ENCODE measurements at places on chromosomes 6 and 20.

- peak; percentile 48 for DNase-seq
Measured at GRCh38 chr6:49269190-49269589, 193.9 kb downstream of the MMUT start.

DNA sequence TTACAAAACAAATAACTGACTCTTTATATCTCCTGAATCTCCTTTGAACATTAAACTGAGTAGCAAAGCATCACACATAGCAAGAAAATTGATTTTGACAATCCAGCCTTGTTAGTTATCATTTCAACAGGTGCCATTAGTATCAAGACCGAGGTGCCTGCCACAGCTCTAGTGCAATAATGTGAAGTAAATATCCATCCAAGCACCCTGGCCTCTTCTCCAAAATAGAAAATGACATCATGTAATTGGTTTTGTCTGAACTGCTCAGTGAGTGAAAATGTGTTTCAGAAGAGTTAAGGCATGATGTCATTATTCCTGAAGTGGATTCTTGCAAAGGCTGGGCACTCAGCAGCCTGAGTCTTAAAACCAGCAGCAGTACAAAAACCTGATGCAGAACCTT lies 341.4 kb downstream of the PLCB1 start:
- peak; percentile 13 for DNase-seq

- no peak for DNase-seq
Measured at GRCh38 chr6:19524366-19525186, 312.6 kb upstream of the ID4 start.

- DNase-seq: no peak
Measured at GRCh38 chr6:30707281-30707850, 9.7 kb downstream of the MDC1 start.

DNA sequence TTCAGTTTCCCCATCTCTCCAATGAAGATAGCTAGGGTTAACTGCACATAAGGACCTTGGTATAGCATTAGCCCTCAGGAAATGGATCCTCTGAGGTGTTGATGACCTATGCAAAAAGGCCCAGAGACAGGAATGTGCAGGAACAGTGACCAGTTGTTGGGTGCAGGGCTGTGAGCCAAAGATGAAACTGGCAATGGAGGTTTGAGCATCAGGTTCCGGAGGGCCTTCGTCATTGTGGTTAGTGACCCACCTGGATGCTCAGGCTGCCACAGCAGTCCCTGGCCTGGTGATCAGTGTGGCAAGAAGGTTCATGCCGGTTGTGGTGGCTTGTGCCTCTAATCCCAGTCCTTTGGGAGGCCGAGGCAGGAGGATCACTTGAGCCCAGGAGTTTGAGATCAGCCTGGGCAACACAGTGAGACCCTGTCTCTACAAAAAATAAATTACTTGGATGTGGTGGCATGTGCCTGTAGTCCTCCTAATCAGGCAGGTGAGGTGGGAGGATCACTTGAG lies 43.7 kb downstream of the TM9SF4 start:
- no peak for DNase-seq

- DNase-seq: no peak
Measured at GRCh38 chr6:83169511-83169910, 23.6 kb downstream of the PGM3 start.
